ENCODE measurements at places on chromosomes 6 and 20.

GRCh38 chr6:12420626-12421025 is 130.5 kb downstream of the EDN1 start:
- no peak for DNase-seq

GRCh38 chr6:116307001-116307400 is 27.3 kb upstream of the TSPYL1 start:
- DNase-seq: no peak

DNA sequence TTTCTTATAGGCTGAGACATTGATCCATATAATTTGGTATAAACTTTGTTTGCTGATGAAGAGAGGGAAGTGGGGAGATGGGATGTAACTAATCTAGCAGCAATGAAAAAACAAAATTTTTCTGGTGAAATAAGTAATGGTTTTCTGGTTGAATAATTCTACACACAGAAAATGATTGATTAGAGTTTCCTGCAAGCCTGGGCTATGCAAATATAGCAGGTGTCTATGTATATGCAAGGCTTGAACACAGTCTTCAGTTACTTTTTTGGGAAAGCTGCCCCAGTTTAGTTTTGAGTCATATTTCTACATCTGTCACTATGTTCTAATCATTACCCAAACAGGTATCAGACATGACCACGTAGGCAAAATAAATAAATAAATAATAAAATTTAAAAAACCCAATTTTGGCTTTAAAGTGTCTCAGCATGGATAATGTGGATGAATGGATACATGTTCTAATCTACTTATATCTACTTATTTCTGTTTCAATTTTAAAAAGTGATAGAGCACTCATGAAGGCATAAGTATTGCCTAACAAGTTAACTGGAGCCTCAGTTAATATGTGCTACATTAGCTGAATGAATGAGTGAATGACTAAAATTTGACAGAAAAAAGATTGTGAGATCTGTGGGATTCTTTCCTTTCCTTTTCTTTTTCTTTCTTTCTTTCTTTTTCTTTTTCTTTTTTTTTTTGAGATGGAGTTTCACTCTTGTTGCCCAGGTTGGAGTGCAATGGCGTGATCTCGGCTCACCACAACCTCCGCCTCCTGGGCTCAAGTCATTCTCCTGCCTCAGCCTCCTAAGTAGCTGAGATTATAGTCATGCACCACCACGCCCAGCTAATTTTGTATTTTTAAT is 37.2 kb upstream of the TFB1M start:
- DNase-seq: no peak

DNA sequence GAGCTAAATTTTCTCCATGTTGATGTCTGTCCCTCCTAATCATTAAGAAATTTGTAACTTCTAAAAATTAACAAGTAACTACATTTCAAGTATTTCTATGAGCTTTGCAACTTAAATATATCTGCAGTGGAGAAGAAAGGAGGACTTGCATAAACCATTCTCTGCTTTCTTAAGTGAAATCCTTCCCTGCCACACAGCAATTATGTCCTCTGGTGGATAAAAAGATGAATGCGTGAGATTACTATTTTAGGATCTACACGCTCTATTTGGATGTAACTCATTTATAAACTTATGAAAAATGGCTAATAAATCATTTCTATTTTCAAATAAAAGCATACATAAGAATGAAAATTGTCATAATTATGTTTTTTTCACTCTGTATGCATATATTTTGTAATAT is 338.0 kb upstream of the PTCHD4 start:
- DNase-seq: no peak

GRCh38 chr6:40879169-40879568 is 159.9 kb downstream of the UNC5CL start:
- DNase-seq: no peak

Measured in eye (tissue), 1 donor.